H4 (cell line): ENCODE measurements at places on chromosomes 12 and 14. TPM values are rescaled to one million over a fixed set of nuclear protein-coding genes. Genes with fewer than 3 reads are reported as not detected.
A peak's percentile ranks its signal among the peaks of the same experiment; 100 is the strongest.

The SLC8A3 gene
- not detected in 2 replicates for total RNA-seq

DNA sequence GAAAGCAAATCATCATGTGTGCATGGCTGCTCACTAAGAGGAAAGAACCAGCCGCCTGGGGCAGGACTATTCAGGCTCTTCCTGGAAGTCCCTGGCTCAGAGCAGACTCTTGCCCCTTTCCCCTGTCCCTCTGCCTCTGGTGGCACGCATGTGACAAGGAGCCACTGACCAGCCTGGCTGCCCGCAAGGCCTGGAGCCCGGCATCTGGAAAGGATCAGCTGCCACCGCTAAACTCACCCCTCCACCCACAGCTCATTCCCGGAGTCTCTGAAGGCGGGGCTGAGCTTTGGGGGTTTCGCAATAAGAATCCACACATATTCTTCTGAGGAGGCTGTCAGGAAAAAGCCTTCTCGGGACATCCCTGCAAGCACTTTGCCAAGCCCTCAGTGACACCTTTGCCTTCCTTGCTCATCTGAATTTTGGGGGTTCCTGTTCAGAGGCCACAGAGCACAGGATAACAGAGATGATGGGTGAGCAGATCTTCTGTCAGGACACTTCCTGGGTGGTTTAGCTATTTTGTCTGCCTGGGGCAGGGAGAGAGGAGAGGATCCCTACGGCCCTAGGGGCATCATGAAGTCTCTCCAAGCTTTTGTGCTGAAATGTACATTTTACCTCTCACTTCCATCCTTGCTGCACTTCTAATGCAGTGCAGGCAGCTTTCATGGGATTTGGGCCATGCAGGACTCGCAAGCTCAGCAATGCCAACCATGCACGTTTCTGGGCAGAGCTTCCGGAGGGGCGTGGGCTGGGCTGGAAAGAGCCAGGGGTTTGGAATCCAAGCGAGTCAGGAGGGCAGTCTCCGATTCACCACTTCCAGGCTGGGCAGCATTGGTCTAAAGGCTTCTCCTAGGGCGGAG lies 124.8 kb upstream of the MAP1LC3B2 start:
- DNase-seq, result peak; percentile 94

- no peak for DNase-seq
Measured at GRCh38 chr12:18646286-18646890, 91.4 kb downstream of the PLCZ1 start.

- no peak for DNase-seq
Measured at GRCh38 chr12:122866950-122867607, 28.8 kb downstream of the VPS37B start.

The DEPDC4 gene
- total RNA-seq, result 2.3 and 2.5 TPM in 2 replicates

The SMIM41 gene
- total RNA-seq, result not detected in 2 replicates

- no peak for DNase-seq
Measured at GRCh38 chr14:96265383-96266095, 9.5 kb downstream of the BDKRB1 start.

- DNase-seq, result peak; percentile 97
Measured at GRCh38 chr12:123043536-123044001, 63.1 kb downstream of the ARL6IP4 start.

The WDR89 gene
- 10.1 and 10.9 TPM in 2 replicates for total RNA-seq

DNA sequence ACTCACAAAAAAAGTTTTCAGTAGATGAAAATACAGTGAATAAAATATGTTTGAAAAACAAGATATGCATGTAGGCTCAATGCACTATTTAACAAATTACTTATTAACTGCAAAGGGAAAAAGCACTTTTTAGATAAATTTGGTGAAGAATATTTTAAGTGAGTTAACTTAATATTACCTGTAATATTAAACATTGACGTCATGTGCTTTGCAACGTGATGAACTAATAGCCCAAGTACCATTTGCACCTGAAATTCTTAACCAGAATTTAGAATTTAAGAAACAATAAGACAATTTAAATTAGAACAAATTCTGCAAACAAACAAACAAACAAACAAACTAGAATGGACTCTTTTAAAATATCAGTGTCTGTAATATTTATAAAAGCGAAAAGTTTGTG lies 659.0 kb upstream of the NOVA1 start:
- DNase-seq, result no peak

GRCh38 chr12:3061501-3062215 lies 15.5 kb upstream of the TSPAN9 start:
- no peak for DNase-seq

The GLIPR1L2 gene
- 0.14 TPM in 1 of 2 replicates, not detected in the other for total RNA-seq

DNA sequence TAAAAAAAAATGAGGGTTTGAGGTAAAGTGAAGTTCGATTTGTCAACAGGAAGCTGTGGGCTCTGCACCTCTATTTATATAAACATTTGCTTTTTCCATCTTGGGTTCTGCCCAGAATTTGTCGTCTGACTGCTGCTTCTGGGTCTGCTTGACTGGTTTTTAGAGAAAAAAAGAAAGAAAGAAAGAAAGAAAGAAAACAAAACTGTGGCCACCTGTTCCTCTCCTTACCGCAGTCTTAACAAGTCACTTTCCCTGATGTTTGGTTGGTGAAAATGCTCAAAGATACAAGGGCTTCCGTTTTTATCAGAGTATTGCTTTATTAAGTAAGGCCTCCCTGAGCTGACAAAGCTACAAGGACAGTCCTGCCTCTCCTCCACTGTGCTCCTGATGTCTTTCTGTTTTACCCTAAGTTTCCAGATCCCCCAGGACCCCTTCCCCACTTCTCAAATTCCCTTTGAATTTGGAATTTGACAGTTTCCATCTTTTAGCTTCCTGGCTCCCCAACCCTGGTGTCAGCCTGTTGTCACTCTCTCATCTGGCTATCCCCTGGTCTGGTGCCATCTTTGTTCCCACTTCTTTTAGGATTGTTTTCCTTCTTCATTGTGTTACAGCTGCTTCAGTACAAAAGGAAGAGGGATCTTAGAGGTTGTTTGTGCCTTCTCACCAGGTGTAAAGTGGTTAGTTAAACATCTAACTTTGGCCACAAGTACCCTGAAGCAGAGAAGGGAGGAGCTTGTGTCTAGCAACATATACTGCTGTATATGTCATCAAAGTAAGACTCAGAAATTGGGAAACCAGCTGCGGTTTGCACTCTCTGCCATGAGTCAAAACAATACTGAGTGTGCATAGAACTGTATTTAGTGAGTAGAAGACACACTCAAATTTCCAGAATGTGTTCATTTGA lies 18.0 kb downstream of the MFAP5 start:
- peak; percentile 29 for DNase-seq

GRCh38 chr12:92732716-92733115 lies 29.9 kb downstream of the PLEKHG7 start:
- DNase-seq, result no peak

The AQP2 gene
- not detected in 2 replicates for total RNA-seq

The CARMIL3 gene
- 0.14 TPM in 1 of 2 replicates, not detected in the other for total RNA-seq

The SPIC gene
- not detected in 2 replicates for total RNA-seq

DNA sequence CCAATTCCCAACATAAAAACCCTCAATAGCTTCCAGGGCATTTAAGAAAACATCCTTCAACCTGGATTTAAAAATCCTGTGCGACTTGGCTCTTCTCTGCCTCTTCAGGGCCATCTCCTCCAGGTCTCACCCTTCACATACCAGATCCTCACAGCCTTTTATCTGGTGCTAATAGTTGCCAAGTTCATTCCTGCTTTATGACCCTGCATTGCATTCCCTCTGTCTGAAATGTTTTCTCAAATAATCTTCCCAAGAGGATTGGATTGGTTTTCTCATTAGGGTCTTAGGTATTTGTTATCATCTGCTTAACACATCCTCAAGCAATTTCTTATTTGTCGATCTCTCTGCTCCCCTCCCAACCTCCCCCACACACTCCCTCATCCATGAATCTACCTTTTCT lies 832.0 kb downstream of the GALC start:
- no peak for DNase-seq

The STK38L gene
- total RNA-seq, result 14.7 and 22.7 TPM in 2 replicates

The DACT1 gene
- 10.1 and 11.7 TPM in 2 replicates for total RNA-seq

The CCDC175 gene
- total RNA-seq, result not detected in 2 replicates

- peak; percentile 64 for DNase-seq
Measured at GRCh38 chr12:100154474-100155247, 12.0 kb upstream of the BLTP3B start.

DNA sequence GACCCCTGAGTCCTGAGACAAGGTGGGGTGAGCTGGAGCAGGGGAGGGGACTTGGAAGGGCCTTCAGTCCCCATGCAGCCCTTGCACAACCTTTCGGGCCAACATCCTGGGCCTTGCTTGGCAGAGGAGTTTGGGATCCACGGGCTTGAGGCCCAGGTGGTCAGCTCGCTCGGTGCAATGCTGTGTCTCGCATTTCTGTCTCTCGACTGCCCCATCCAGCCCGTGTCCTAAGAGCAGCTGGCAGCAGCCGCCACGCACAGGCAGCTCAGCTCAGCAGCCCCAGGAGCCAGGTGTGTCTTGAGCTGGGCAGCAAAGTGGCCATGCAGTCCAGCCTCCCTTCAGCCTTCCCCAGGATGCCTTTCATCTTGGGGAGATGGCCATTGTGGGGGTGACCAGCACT lies 10.8 kb downstream of the PACS2 start:
- no peak for DNase-seq

GRCh38 chr12:46103559-46104383 lies 113.4 kb upstream of the SCAF11 start:
- no peak for DNase-seq

DNA sequence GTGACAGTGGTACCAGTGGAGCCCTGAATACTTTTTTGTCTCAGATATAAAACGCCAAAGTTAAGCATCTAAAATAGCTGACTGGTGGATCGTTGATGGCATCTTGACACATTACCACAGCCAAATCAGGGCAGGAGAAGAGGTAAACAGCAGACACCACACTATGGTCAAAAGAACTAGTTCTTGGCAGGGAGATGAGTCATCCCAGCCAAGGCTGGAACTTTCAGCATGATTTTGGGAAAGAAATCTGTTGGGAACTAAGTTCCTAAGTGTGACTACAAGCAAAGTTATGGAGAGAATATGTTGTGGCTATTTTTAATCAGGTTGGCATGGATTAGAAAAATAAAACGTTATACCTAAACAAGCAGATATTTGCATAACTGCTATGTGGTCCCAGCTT lies 36.9 kb downstream of the LGR5 start:
- DNase-seq, result peak; percentile 88

The HOXC9 gene
- 2.4 and 5.6 TPM in 2 replicates for total RNA-seq

- no peak for DNase-seq
Measured at GRCh38 chr14:29215853-29216252, 449.3 kb downstream of the FOXG1 start.

DNA sequence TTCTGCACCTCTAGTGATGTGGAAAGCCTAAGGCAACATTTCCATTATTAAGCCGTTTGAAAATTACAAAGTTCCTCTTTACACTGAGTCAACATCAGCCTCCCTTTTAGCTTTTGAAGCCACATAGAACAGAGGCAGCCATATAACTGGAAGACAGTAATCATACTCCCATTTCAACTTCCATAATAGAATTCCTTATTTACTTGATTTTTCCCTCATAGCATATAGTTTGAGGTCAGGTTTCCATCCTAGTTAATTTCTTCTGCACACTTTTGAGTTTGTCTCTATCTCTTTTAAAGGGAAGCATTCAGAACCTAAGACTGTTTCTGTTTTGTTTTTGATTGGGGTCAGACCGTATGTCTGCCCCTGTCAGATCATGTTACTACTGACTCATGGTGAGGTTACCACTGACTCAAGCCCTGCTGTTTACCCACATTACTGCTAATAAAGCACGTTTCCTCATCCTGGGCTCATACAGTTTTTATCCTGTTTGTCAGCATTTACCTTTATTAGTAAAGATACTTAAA lies 161.0 kb downstream of the SLC38A4 start:
- DNase-seq, result peak; percentile 91

- peak; percentile 63 for DNase-seq
Measured at GRCh38 chr12:108853981-108854446, 3.4 kb downstream of the SSH1 start.

GRCh38 chr14:95533822-95534221 lies 1.0 kb upstream of the GLRX5 start:
- DNase-seq, result no peak

DNA sequence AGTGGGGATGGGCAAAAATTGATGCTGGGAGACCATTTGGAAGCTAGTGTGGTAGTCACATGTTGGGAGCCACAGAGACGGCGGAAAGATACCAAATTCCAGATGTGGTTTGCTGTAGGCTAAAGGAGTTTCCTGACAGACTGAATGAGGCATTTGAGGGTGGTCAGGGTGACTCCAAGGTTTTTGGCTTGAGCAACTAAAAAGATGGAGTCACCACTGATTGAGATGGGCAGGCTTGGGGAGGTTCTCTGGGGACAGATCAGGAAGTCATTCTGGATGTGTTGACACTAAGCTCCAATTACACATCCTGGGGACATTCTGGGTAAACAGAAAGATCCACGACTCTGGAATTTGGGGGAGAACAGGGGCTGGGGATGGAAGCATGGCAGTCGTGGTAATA lies 15.5 kb upstream of the SERPINA9 start:
- no peak for DNase-seq

The JPH4 gene
- not detected in 2 replicates for total RNA-seq

The GUCY2C gene
- total RNA-seq, result not detected in 2 replicates

The FRMD6 gene
- total RNA-seq, result 58.1 and 72.8 TPM in 2 replicates

The KRT77 gene
- total RNA-seq, result not detected in 2 replicates

The KRT73 gene
- total RNA-seq, result not detected in 2 replicates

The TAS2R19 gene
- 0.21 TPM in 1 of 2 replicates, not detected in the other for total RNA-seq

The NDUFB1 gene
- total RNA-seq, result 520 and 847 TPM in 2 replicates

The DCN gene
- total RNA-seq, result 5.6 and 14.6 TPM in 2 replicates

DNA sequence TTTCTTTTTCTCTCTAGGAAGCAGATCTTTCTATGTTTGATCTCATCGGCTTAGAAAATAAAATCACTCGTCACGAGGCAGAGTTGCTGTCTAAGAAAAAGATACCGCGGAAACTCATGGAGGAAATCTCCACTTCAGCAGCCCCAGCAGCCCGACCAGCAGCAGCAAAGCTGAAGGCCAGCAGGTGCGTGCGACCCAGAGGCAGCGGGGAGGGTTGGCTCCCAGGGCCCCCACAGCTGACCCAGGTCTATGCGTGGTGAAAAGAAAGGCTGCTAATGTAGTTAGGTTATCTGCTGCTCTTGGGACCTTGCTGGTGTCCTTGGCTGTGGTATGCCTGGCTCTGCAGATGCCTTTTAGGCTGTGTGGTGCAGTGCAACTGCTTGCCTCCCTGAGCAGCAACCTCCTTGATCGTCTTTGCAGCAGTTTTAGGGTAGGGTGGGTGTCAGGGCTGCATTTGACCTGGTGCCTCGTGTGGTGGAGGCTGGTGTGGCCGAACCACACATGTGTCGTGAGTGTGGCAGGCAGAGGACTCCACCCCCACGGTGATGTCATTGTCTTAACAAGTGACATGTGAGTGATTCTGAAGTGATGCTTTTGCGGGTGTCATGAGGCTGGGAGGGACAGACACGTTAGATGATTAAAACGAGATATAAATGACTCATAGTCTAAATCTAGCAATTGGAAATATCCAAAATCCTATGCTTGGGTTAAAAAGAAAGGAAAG lies 68.6 kb downstream of the EP400 start:
- no peak for DNase-seq

The RPS26 gene
- 1,414 and 1,870 TPM in 2 replicates for total RNA-seq

The AQP5 gene
- not detected in 2 replicates for total RNA-seq

DNA sequence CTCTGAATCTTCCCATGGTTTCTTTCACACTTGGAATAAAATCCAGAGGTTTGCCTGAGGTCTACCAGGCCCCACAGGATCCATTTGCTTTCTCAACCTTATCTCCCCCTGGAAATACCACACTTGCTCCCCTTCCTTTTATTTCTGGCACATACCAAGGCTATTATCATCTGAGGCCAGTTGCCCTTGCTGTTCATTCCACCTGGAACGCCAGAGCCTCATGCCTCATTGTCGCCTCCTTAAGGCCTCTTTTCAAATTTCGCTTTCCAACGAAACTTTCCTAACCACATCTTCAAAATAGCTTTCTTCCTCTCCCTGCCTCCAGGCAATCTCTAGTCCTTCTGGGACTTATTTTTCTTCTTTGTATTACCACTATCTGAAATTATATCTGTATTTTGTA lies 11.2 kb upstream of the LRIG3 start:
- DNase-seq, result peak; percentile 34
